CD4-positive, alpha-beta T cell treated with Interferon alpha-2 for 1 hour (primary cell): ENCODE measurements at places on chromosomes 11 and 22.

DNA sequence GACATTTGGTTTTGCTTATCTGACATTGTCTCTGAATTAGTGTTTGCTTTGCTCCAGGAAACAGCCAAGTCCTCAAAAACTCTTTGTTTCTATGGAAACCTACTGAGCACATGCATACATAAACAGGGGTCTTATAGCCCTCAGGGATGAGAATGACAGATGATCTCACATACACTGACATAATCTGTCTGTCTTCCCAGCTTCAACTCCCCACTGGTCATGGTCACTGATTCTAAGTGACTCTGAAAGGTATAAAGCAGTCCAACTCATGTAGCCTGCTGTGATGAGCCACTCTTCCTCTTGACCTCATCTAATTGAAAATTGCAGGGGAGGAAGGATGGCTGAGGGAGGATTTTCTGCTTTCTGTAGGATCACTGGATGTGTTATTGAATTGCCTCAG, 12.6 kb downstream of the ZNF143 start:
- no peak for DNase-seq

DNA sequence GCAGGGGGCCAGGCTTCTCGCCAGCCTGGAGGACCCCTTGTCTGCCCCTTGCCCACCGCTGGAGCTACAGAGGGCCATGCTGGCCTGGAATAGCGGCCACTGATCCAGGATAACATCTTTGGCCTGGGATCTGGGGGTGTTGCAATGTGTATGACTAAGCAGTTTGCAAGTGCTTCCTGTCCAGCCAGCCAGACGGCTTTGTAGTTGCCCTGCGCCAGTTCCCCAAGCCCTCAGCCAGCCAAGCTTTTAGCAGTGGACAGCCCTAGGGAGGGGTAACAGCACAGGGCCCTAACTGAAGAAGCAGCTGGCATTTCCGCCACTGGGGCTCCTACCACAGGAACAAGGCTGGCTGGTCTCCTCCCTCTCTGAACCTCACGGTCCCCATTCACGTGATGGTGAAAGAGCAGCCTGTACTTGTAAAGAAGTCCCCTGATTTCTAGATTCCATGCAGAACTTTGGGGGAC, 32.1 kb downstream of the UQCR10 start:
- peak; percentile 65 for DNase-seq

DNA sequence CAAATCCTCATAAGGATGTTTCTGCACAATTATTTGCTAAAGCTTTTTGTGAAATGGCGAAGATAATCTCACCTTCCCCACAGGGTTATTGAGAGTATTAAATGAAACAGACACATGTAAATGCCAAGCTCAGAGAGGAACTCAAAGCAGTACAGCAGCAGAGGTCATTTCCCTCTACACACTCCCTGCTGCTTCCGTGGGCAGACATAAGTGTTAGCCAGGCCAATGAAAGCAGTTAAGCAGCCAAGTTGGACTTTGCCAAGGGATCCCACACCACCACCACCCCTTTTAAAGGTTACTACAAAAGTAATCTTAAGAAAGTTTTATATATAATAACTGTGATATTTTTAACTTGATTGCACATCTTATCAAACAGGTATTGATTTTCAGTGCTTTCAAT, 4.0 kb upstream of the FAM111A start:
- DNase-seq: no peak

DNA sequence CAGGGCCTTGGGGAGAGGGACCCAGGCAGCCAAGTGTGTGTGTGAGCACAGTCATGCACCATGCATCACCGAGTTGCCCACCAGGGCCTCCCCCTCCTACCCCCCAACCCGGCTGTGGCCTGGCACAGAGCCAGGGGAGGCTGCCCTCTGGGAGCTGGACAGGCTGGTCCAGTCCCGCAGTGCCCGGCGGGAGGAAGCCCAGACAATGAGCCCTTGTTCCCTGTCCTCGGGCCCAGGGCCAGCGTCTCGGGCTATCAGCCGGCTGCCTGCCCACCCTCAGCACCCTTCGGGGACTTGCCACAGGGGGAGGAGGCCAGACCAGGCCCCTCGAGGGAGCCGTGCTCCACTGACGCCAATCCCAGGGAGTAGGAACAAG, 4.5 kb downstream of the LRRC75B start:
- DNase-seq: no peak

DNA sequence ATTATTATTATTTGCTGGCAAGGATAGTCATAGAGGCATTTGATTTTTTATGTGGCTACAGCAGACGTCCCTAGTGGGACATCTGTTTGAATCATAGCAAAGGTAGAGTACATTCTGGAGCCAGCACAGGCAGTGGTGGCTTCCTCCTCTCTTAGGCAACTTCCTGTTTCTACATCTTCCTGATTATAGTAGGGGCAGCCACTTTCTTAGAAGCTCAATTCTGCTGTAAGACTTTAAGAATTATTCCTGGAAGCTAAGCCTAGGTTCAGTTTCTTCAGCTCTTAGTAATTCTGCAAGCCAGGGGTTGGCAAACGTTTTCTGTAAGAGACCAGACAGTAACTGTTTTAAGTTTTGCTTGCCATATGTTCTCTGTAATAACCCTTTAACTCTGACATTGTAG, 129.3 kb upstream of the TENM4 start:
- no peak for DNase-seq

- DNase-seq: no peak
These were observed 821.1 kb upstream of the ARHGAP42 start for GRCh38 chr11:99865951-99866350.

DNA sequence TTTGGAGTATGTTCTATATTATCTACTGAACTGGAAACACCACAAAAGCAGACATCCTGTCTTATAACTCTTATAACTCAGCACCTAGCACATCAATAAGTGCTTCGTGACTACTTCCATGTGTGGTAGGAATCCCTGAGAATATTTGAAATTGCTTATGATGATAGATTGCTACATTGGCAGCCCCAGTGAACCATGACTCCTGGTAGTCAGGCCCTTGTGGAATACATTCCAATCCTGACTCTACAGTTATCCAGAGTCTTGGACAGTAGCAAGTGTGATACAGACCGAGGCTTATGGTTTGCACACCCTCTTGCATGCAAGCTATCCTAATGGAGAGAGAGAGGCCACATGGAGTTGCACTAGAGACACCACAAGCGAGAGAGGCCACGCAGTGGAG, 59.5 kb upstream of the PHF21A start:
- DNase-seq: no peak

GRCh38 chr11:106271086-106271485, 193.6 kb downstream of the AASDHPPT start:
- no peak for DNase-seq

- DNase-seq: no peak
These were observed 89.4 kb downstream of the PKNOX2 start for GRCh38 chr11:125253795-125254525.

DNA sequence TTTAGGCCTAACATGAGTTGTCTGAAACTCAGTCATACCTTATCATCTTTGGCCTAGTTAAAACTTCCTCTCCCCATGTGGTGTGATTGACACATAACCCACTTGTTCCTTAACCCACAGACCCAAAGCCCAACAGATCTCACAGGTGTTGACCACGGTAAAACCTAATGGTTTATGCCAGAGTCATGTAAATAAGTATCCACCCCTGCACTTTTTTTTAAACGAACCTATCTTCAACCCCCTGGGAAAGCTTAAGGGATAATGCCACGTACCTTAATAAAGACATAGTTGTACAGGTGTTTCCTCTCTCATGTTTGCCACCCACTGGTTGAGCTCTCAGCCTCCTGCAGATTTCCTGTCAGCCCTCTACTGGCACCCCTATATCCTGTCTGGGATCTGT, 709.3 kb upstream of the CCDC179 start:
- no peak for DNase-seq

- DNase-seq: no peak
These were observed 3.8 kb downstream of the ALKBH8 start for GRCh38 chr11:107561688-107562087.

DNA sequence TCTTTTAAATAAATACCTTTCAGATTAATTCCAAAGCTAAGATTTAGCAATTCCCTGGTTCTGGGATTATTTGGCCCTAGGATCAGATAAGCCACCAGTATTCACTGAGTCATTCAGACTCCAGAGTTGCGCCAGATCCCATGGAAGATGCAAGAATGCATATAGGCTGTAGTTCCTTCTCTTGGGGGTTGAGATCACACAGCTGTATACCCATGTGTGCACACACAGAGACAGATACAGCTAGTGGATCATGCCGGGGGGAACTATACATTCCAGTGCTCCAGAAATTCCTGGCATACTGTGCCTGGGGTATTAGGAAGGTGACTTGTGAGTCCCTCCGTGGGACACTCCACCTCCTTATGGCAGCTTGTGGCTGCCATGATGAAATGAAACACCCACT, 75.4 kb downstream of the ZBTB16 start:
- DNase-seq: no peak

GRCh38 chr22:28855355-28856094, 27.8 kb upstream of the ZNRF3 start:
- peak; percentile 65 for DNase-seq

- DNase-seq: no peak
These were observed 330.4 kb downstream of the TMEM135 start for GRCh38 chr11:87368151-87368550.

DNA sequence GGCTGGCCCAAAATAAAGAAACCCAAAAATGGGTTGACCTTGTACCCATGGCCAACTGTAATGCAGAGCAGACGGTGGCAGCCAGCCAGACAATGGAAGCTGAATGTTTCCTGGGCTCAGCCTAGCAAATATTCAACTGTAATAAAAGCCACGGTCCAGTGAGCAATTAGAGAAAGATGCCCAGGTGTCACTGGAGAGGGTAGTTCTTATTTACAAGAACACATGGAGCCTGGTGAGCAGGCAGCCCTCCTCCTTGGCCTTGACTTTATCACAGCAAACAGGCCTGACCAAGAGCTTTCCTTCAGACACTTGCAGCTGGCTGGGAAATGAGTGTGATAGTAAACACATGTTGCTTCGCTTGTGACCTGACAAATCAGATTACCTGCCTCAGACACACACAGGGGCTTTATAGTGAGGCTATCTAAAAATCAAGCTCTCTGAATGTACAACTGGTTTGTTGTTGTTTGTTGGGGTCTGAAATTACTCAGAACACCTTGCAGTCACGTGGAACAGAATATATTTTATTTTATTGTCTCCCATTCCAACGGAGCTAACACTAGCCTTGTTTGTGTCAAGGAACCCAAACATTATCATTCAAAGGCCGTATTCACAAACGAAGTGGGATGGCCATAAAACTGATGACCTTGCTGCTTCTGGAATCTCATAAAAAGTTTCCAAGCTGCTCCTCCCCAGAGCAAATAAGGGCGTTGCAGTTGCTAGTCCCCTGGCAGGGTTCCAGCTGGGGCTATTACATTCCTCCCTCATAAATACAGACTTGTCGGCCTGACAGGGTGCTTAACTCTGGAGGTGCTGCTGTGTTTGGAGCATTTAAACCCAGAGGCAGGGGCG, 161.1 kb downstream of the BBOX1 start:
- no peak for DNase-seq

DNA sequence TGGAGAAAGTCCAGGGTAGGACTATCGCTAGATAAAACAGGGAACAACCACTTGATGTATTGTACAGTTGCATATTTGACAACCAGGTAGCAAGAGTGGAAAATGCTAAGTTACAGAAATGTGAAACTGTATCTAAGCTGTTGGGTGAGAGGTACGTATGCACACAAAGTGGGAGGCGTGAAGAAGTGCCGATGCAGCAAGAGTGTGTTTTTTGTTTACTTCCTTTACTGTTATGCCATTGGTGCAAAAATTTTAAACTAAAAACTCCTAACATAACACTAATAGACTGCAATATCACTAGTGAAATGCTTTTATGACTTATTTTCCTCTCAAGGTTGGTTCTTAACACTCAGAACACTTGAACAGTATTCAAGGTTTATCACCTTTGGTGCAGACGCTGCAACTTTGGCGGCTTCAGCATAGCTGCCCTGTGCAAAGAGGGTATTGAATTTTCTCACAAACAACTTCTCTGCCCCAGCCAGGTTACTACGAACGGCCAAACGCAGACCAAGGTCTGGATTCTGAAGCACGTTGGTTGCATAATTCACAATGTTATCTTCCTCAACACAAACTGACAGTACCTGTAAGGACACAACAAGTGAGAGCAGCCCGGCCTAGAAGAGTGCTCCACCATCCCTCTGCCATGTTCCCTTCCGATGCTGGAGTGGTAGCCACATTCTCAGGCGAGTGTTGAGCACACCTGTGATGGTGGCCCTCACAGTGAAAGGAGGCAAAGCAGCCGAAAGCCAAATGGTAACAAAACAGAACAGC, 55.8 kb upstream of the SLC25A1 start:
- DNase-seq: no peak

DNA sequence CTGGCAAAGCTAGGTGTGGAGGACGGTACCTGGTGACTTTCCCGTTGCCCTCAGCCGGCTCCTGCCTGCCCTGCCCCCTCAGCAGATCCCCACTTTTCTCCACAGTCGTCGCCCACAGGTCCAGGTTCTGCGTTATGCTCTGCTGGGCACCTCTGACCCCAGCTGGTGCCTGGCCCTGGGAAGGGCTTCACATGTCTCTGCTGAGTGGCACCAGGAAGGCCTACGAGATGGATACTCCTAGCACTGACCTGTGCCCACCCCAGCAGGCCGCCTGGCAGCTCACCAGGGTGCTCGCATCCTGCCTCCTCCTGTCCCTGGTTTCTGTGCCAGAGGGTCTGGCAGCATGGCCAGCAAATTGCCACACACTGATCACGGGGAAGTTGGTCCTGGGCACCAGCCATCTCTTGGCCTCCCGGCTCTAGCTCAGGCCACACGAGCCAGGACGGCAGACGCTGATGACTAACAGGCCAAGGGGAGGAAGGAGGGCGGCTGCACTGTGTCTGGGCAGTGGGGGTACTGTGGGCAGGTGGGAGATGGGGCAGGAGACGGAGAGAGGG, 13.8 kb downstream of the CARS1 start:
- no peak for DNase-seq

- no peak for DNase-seq
These were observed 90.6 kb downstream of the ARHGAP42 start for GRCh38 chr11:100777736-100778135.

- no peak for DNase-seq
These were observed 17.2 kb downstream of the MSANTD2 start for GRCh38 chr11:124783002-124783401.

- no peak for DNase-seq
These were observed 1.5 kb downstream of the RAB30 start for GRCh38 chr11:83070044-83070701.

DNA sequence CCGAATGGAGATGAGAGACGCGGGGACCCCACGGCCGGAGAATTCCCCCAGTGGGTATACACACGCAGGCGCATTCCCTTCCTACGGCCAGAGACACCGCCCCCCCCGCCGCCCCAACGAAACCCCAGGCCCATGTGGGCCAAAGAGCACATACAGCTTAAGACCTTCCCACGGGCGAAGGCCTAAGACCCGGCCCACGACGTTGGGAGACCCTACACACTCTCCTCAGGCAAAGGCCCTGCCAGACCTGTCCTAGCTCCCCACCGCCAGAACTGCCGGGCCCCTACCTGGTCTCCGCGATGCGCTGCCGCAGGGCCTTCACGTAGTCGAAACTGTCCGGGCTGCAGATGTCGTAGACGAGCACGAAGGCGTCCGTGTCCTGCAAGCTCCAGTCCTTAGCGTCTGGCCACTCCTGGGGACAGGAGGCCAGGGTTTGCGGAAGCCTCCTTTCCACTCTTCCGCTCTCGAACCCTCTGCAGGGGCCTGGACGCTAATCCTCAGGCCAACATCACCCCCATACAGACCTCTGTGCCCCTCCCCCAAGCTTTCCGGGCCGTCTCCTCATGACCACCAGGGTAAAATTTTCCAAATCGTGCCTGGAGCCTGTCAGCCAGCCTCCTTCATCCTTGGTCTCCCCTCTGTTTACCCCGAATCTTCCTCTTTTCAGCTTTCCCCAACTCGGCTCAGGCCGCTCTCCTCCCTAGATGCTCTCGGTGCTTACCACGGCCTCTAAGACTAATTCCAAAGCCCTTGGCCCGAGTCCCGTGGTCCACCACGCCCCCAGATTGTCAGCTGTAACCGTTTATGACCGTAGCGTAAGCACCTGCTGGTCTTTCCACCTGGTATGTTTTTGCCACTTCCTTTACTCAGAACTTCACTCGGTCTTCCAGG, 1.7 kb downstream of the RASL10A start:
- no peak for DNase-seq
